K562 (cell line): ENCODE measurements at places on chromosomes 2 and 18.

GRCh38 chr2:39733070-39733674, 45.9 kb downstream of the THUMPD2 start:
- no peak for DNase-seq

DNA sequence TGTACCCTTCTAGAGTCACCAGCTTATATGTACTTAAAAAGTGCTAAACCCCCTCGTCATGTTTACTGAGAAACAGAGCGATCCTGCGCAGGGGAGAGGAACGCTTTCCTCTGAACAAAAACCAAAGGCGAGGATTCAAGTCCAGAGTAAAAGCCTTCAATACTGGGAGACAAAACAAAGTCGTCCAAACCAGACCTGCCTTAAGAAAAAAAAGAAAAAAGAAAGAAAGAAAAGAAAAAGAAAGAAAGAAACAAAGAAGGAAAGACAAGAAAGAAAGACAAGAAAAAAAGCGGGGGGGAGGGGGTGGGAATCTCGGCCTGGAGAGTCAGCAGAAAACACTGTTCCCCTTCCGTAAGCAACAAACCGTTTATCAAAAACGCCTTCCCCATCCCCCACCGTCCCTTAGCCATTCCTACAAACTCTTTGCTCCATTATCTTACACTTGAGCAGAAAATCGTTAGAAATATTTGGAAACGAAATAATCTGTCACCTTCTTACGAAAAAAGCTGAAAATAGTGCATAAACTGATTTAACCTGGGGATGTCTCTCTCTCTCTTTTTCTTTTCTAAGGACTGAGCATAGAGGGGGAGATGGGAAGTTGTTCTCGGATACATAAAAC, 3.3 kb downstream of the PTGR3 start:
- peak; percentile 49 for DNase-seq

DNA sequence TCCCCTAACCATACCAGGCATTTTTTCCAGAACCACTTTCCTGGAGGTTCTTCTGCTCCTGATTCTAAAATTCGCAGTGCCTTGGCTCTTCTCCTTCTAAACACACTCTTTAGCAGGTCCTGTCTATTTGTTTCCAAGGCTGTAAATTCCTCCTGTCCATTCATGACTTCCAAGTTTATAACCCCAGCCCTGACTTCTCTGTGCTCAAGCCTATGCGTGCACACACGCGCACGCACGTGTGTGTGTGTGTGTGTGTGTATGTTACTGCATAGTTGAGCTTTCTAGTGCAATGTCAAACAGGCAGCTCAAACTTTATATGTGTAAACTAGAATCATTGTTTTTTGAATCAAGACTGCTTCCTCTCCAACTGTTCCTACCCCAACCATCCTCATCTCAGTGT, 337.7 kb downstream of the LRRTM1 start:
- DNase-seq = no peak

DNA sequence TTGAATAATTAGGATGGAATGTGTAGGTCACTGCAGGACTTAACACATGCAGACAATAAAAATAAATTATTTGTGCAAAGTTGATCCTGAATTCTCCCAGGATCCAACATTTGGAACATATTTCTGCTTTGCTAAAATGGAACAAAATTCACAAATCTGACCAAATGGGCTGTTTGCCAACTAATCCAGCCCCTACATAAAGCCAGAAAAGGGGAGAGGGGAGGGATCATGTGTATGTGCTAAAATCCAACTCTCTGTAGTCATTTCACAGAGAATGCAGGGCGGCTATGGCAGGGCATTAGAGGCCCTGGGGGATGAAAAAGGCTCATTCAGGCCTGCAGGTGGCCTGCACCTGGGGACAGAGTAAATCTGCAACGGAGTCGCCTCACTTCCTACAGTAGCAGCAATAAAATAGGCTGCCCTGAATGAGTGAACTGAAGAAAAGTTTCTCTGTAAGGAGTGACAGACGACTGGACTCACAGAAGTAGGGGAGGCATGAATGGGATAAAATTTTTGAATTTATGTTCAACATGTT, 4.0 kb upstream of the ZFP36L2 start:
- DNase-seq = no peak

GRCh38 chr2:232667989-232668583, 29.0 kb upstream of the GIGYF2 start:
- no peak for DNase-seq

GRCh38 chr2:16302431-16303272, 362.3 kb downstream of the MYCN start:
- DNase-seq = no peak

DNA sequence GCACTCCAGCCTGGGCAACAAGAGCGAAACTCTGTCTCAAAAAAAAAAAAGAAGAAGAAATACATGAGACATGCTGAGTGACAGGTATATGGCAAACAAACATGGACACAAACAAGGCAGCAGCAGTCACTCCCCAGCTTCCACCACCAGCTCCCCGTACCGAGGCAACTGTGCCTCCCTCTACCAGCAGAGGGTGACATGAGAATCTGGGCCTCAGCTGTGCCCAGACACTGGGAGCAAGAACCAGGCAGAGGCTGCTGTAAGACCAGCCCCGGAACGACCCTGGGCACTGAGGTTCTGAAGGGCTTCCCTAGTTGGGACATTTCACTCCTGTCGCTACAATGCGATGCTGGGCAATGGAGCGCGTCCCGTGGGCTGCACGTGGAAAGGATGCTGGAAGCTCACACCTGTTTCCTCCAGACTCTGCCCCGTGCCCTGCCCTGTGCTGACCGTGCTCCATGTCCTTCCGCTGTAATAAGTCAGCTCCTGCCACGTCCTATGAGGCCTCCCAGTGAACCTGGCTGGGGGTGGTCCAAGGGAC, 37.1 kb downstream of the BOK start:
- DNase-seq = no peak

DNA sequence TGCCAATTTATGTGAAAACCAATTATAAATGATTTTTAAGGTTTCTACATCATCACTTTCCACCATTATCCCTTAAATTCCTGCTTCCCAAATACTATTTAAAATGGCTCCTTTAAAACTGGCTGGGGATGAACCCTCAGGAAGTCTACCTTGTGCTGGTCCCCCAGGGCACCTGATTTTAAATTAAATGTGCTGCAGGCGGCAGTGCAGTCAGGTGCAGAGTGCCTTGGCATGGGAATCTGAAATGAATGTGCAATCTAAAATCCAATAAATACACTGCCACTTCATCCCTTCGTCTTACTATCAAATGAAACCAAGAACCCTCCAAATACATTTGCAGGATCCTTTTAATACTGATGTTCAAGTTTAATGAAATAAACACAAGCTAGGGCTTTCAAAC, 61.8 kb downstream of the C2orf76 start:
- no peak for DNase-seq

GRCh38 chr2:137969418-137969765, 5.1 kb downstream of the HNMT start:
- DNase-seq = no peak

- DNase-seq = no peak
Measured at GRCh38 chr2:187171318-187171717, 276.7 kb downstream of the CALCRL start.

DNA sequence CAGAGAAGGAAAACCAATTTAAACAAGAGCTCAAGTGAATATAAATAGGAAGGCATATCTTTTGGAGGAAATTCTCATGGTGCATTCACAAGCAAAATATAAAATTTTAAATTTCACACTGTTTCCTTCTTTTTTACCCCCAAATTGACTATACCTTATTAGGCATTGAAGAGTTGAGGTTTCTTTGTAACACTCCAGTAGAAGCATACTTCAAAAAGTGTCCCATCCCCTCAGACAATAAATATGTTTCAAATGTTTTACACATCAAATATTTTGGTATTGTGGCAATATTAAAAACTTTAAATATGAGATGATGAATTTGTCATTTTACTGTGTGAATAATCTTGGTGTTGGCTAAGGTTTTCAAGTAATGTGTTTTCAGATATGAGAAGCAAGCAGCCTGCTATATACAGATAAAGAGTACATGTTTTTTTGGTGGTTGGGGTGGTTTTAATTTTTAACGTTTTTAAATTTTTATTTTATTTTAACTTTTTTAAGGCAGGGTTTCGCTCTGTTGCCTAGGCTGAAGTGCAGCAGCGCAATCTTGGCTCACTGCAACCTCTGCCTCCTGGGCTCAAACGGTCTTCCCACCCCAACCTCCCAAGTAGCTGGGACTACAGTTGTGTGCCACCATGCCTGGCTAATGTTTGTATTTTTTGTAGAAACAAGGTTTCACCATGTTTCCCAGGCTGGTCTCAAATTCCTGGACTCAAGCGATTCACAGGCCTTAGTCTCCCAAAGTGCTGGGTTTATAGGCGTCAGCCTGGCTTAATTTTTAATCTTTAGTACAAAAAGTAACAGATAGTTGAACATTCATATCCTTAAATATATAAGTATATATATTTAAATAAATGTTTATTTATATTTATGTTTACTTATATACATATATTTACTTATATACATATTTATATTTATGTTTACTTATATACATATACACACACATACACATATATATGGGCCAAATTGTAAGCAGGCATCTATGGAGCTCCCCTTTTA, 36.5 kb upstream of the DLX1 start:
- peak; percentile 50 for DNase-seq

- no peak for DNase-seq
Measured at GRCh38 chr2:150806336-150806735, 318.9 kb upstream of the RND3 start.

GRCh38 chr18:12403601-12404506, 3.9 kb upstream of the PRELID3A start:
- peak; percentile 78 for DNase-seq

DNA sequence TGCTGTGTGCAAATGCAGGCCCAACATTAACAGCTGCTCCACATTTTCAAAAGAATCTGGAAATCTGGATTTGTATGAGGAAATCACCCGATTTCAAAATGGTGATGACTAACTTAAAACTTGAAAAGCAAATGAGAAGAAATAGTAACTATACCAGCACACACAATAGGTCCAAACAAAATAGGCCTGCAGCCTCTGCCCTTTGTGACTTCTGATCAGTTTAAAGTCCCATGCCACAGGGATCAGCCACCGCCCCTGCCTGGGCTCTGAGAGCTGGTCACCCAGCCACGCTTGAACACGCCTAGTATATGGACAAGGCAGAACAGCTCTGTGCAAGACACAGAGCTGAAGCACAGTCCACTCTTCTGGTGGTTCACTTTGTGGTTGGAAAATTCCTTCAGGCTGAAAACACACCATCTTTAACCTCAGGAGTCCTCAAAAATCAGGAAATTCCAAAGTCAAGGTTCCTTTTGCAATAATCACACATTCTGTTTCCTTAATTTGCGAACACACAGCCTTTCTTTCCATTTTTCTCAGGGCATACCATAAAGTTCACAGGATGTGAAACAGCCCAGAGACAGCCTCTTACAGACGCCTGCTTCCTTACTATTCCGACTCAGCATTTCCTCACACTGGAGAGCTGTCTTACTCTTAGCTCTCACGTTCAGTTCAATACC, 150.1 kb upstream of the RIOK3 start:
- no peak for DNase-seq

GRCh38 chr2:165827016-165827920, 33.2 kb upstream of the GALNT3 start:
- DNase-seq = no peak

- DNase-seq = no peak
Measured at GRCh38 chr18:62118328-62118727, 68.5 kb downstream of the PIGN start.

- DNase-seq = no peak
Measured at GRCh38 chr18:59604877-59605276, 92.3 kb downstream of the CCBE1 start.

DNA sequence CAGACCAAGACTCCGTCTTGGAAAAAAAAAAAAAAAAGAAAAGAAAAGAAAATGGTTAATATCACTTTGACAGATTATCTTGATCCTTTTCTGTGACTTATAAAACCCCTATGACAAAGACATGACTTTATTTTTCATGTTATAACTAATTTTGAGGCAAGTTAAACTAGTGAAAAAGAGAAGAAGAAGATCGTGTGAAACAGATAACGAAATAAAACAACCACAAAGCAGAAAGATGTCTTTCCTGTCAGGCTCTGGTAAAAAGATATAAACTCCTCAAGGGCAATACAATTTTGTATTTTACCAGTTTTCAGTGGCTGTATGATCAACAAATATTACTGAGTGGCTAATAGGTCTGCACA, 13.4 kb upstream of the RBMS1 start:
- no peak for DNase-seq

GRCh38 chr2:172909454-172909853, 166.2 kb upstream of the MAP3K20 start:
- DNase-seq = no peak

GRCh38 chr18:5630057-5630899, 86.5 kb upstream of the EPB41L3 start:
- DNase-seq = peak; percentile 26

GRCh38 chr2:182598626-182599025, 117.4 kb upstream of the DNAJC10 start:
- no peak for DNase-seq

DNA sequence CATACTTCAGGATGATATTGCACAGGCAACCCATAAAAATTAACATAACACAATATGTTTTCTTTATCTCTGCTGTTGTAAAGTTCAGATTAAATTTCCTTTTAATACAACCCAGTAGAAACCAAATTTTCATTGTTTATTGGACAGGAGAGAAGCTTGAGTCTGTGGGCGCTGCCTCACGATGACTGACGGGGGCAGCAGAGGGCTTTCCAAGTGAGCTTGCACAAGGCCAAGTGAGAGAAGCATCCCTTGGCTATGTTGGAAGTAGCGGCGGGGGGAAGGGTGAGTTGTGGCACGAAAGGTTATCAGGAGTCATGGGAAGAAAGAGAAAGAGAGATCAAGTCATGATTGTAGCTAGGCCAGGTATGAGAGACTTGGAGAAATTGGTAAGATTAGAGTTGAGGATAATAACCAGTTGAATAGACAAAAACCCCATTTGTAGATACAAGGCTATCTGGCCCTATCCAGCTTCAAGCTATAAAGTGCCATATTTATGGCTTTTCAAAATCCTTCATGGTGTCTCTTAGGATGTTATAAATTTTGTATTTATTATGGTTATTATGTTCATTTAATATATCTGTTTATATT, 413.7 kb upstream of the FAM98A start:
- DNase-seq = no peak

DNA sequence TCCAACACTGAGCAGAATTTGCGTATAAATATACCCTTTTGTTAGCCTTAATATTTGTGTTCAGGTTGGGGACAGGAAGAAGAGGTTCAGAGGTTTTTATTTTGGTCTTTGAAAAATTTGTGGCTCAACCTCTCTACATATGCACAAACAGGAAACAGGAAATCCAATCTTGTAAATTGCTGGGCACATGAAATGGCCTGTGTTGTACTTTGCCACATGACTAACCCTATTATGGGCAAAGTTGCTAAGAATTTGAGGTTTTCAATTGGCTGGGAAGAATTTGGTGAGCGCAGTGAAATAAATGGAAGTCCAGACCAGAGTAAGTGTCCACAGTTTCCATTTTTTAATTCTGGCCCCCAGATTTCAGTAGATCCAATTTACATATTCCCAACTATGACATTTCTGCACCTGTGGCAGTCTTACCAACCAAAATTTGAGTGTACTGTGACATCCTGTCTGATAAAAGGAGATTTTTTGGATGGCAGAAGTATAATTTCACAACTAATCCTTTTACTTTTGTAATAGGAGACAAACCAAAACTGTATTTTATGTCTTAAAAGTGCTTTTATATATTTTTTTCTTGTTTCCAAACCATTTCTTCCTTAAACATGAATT, 63.6 kb downstream of the COX7A2L start:
- no peak for DNase-seq

- no peak for DNase-seq
Measured at GRCh38 chr2:230692760-230693159, 19.9 kb upstream of the CAB39 start.

- DNase-seq = no peak
Measured at GRCh38 chr18:10060469-10060782, 146.6 kb downstream of the VAPA start.

GRCh38 chr18:8499810-8500675, 109.2 kb upstream of the RAB12 start:
- no peak for DNase-seq
